RCC 7860 (cell line): ENCODE measurements at places on chromosomes 7 and 10.

DNA sequence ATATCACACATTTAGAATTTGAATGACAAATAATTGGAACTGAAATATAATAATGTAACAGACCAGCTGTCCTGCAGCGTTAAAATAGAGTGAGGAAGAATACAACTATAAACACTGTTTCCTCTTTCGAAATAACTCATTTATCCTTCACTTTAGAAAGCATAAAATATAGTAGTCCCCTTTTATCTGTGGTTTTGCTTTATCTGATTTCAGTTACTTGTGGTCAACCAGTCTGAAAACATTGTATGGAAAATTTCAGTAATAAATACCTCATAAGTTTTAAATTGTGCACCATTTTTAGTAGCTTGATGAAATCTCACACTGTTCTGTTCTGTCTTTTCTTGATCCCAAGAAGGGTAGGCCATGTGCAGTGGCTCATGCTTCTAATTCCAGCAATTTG is 31.7 kb downstream of the POLR1F start:
- no peak for DNase-seq

GRCh38 chr10:18906636-18907035 is 142.0 kb upstream of the MALRD1 start:
- DNase-seq: no peak

DNA sequence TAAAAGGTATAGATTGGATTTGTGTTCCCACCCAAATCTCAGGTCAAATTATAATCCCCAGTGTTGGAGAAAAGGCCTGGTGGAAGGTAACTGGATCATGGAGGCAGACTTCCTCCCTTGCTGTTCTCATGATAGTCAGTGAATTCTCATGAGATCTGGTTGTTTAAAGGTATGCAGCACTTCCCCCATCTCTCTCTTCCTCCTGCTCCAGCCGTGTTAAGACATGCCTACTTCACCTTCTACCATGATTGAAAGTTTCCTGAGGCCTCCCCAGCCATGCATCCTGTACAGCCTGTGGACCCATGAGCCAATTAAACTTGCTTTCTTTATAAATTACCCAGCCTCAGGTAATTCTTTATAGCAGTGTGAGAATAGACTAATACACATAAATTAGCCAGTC is 39.1 kb downstream of the HTR7 start:
- no peak for DNase-seq

- DNase-seq: no peak
Observed at GRCh38 chr7:4260867-4261600, 421.1 kb upstream of the FOXK1 start.

GRCh38 chr7:5635461-5636445 is 145.7 kb downstream of the RNF216 start:
- DNase-seq: no peak

DNA sequence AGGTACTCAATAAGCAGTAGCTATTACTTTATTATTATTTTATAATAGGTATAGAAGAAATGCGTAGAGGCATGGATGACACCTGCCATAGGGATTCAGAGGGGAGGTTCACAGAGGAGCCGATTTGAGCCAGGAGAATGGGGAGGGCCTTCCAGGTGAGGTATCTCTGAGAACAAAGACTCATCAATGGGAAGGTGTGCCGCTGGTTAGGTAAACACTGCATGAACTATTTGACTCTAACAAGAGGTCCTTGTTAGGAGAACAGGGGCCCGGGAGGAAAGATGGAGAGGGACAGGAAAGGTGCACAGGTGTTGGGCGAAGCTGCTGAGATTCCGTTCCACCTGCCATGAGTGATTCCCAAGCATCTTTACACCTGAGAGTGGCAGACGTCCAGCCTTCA is 41.8 kb upstream of the TMEM273 start:
- no peak for DNase-seq

DNA sequence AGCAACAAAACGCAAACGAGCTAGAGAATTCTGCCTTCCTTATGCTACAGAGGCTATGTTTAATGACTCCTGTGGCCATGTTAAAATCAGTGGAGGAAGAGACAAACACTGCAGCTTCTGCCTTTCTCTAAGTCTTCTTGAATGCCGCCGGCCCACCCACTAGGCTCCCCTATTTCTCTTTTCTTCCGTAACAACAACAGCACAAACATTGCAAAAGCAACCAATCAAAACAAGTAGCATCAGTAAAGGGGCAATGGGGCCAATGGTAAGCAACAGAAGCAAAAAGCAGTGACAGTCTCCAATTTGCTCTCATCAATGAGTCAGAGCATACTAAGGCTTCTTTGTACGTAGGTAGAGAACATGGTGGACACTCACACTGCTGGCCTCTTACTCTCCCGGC is 26.8 kb downstream of the DNAJC1 start:
- no peak for DNase-seq

- DNase-seq: peak; percentile 16
Observed at GRCh38 chr10:22503315-22504088, 158.2 kb downstream of the SPAG6 start.

DNA sequence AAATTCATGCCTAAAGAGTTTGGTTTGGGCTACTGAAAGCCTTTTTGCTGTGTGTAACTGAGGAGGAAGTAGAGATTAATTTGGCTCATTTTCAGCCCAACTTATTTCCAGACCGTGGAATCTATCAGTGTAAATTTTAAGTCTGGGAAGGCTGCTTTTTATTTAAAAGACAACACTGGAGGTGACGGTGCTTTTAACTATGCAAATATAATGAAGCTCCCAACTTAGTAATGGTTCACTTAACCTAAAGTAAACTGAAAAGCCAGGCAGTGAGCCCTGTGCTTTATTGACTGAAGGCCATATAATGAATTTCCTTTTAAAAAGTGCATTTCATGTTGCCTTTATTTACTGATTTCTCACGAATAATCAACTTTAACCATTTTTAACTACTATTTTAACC is 127.2 kb downstream of the NPY start:
- no peak for DNase-seq

- no peak for DNase-seq
Observed at GRCh38 chr7:6430271-6430940, 17.3 kb downstream of the DAGLB start.

- no peak for DNase-seq
Observed at GRCh38 chr7:151225948-151226510, 976 bp downstream of the ABCF2 start.

DNA sequence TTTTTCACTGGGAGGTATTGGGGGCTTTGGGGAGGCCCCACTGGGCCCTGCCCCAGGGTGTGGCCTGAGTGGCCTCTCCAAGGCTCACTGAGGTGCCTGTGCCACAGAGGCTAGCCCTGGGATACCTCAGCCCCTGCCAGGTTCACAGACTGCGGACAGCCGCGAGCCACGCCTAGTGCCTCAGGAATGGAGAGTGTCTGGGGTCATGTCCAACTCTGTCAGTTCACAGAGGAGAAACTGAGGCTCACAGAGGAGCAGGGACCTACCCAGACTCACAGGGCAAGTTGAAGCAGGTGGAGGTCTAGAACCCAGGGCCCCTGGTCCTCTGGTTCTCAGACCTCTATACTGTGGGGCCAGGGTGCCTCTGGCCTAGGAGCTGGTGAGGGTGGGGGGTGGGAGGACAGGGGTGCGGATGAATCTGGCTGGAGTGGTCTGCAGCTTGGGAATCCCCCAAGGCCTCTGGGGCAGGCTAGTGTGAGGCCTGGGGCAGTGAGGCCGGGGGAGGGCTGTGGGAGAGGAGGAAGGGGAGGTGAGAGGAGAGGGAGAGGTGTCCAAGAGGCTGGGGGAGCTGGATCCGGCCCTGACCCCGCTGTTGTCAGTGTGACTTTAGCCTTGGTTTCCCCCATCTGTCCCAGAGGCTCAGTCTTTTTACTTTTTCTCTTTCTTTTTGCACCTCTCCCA is 20.0 kb downstream of the NEURL1 start:
- DNase-seq: no peak

DNA sequence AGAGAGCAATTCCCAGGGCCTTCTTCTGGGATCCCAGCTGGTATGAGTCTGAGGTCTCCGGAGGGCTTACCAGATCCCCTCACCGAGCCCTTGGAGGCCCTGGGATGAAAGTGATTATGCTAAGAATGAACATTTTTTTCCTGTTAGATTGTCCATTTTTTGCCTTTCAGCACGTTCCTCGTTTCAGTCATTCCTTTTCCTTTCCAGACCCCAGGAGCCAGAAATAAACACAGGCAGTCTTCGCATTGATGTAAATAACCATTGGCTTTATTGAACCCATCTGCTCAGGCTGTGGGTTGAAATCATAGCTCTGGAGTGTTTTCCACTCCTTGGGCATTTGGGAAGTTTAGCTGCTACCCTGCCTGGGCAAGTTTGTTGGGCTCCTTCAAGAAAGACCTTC is 320.9 kb upstream of the AUTS2 start:
- no peak for DNase-seq

GRCh38 chr7:94249631-94250030 is 145.1 kb upstream of the COL1A2 start:
- no peak for DNase-seq
